ENCODE measurements at places on chromosomes 12 and 14.

GRCh38 chr14:86193756-86194155 lies 663.8 kb downstream of the FLRT2 start:
- no peak for DNase-seq

DNA sequence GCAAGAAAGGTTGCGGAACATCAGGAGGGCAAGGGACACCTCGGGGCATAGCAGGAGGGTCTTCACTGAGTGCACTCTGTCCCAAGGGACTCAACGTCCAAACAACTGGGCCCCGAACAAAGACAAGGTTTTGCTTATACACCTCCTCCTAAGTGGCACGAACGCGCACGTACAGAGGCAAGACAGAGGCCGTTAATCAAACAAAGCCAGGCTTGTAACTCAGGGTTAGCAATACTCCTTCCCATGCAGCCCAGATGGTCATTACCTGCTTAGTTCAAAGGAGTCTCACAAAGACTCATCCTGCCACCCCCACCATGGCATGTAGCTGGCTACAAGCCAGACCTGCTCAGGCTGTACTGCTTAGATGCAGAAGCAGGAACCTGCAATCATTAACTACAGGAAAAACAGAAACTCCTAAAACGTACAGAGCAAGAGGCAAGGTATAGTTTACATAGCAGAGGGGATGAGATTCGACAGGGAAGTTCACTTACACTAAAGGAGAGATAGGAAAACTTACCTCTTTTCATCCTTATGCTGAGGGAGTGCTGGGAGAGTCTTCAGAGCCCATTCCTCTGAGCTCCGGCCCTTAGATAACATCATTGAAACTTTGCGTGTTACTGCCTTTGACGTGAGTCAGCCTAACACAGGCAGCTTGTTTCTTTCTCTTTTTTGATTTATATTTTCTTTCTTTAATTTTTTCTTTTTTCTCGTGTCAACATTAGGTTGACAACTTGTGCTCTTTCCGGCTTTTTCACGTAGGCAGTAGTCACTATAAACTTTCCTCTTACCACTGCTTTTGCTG lies 1319.1 kb downstream of the TMEM121 start:
- DNase-seq, result peak; percentile 62

DNA sequence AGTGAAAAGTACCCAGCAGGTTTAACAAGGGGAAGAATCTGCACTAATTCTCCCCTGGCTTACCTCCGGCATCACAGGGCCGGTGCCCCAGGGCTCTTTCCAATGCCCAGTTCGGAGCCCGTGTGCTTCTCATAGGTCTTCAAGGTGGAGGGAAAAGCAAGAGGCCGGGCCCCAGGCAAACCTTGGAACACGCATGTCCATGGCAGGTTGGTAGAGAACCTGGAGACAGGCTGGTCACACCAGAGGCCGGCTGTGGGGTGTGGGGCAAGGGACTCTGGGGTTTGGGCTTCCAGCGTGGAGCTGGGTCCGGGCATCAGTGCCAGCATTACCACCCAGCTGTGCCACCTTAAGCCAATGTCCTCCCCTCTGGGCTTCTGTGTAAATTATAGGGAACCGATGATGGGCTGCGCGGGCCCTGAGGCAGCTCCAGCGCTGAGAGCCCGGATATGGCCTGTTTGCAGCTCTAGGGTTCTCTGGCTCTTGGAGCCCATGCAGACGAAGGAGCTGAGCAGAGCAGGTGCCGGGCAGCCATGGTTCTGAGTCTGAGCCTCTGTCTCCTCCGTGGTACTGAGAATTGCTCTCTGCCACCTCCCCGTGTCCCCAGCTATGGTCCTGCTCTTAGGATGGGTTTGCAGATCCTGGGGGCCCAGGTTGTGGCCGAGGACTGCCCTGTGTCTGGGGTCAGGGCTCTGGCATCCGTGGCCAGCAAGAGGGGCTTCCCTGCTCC lies 197.0 kb upstream of the C14orf180 start:
- no peak for DNase-seq

- DNase-seq, result no peak
These were observed 35.3 kb downstream of the PITPNM2 start for GRCh38 chr12:123115409-123116121.

GRCh38 chr14:25394356-25394755 lies 344.4 kb upstream of the STXBP6 start:
- no peak for DNase-seq

DNA sequence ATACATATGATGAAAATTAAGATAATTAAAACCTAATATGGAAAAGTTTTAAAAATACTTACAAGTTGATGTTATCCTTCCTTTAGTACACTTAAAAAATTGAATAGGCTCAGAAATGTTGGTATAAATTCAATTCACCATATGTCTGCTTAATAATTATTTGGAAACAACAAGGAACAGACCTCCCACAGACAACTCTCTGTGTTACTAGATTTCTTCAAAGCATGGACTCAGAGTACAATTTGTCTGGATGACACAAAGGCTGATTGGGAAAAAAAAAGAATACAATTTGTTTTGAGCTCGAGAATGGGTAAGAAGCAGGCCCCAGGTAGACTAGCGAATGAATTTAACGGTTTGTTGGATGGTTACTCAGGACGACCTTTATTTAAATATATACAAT lies 48.9 kb upstream of the BTG1 start:
- no peak for DNase-seq

DNA sequence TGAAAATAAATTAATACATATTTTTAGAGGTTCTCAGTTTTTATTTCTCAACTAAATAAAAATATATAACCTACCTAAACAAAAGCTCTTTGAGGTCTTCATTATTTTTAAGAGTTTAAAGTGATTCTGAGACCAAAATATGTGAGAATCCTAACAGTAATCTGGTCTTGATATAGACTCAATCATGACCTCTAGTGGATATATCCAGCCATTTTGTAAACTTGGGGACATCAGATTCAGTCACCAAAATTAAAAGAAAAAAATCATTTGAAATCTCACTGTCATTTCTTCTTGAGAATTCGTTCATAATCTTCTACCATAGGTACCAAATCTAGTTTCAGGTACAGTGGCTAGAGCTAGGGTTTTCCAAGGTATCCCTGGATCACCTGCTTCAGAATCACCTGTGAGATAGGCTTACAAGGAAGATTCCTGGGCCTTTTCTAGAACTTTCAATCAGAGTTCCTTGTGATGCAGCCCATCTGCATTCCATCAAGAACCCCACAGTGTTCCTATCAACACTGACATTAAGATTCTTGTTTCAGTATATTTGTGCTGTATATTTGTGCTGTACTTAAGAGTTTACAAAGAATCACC lies 214.9 kb downstream of the ADAMTS20 start:
- peak; percentile 14 for DNase-seq

- DNase-seq, result no peak
These were observed 10.0 kb upstream of the ETV6 start for GRCh38 chr12:11639454-11639853.

DNA sequence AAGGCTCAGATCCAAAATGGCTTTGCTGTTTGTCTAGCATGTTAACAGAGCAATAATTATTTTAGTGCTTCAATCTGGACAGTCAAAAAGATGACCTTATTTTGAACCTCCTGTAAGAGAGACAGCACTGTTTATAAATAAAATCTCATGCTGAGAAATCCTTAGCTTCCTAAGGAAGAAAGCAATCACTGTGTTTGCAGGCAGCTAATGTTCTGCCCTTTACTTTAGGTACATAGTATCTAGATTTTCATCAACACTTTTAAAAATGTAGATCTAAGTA lies 105.3 kb downstream of the PRKD1 start:
- no peak for DNase-seq

DNA sequence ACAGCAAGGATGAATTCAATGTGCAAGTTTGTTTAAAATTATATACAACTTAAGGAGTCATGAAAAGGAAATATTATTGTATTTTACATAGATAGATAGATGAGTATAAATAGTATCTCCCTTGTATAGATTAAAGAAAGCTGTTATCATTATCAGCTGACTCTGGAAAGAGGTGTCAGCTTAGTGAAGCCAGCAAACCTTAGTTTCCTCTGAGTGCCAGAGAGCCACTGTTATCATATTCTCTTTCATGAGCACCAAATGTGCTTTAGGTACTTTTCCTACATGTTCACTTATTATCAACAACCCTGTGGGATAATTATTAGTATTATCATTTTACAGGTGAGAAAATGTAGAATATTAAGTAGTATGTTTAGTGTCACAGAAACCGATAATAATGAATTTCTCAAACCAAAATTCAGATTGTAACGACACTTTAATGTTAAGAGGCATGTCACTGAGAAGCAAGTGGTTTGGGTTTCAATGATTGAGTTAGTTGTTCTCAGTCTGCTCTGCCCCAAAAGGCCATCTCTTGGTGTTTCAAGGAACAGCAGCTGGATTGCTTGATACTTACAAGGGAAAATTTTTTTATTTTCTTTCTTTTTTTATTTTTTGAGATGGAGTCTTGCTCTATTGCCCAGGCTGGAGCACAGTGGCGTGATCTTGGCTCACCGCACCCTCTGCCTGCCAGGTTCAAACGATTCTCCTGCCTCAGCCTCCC lies 53.7 kb downstream of the PLEKHA5 start:
- DNase-seq, result peak; percentile 30

DNA sequence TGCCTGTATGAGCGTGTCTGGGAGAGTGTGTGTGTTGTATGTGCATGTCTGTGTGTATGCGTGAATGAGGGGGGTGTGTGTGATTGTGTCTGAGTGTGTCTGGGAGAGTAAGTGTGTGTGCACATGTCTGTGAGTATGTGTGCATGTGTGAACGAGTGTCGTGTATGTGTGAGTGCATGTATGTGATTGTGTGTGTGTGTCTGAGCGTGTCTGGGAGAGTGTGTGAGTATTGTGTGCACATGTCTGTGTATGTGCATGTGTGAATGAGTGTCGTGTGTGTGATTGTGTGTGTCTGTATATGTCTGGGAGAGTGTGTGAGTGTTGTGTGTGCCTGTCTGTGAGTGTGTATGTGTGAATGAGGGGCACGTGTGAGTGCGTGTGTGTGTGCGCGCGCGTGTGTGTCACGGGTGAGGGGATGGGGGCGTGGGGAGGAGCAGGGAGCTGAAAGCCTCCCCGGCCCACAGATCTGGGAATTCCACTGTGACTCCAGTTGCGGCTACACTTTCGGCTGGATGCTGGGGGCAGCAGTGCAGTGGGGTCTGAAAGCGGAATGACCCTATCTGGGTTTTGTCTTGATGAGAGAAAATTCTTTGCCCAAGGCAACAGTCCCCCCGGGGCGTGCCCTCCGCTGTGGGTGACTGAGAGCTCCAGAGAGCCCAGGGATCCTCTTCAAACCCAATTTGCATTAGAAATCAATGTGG lies 138.1 kb upstream of the MED13L start:
- no peak for DNase-seq

- DNase-seq, result peak; percentile 55
These were observed 19.6 kb downstream of the ACVR1B start for GRCh38 chr12:51970904-51971646.

DNA sequence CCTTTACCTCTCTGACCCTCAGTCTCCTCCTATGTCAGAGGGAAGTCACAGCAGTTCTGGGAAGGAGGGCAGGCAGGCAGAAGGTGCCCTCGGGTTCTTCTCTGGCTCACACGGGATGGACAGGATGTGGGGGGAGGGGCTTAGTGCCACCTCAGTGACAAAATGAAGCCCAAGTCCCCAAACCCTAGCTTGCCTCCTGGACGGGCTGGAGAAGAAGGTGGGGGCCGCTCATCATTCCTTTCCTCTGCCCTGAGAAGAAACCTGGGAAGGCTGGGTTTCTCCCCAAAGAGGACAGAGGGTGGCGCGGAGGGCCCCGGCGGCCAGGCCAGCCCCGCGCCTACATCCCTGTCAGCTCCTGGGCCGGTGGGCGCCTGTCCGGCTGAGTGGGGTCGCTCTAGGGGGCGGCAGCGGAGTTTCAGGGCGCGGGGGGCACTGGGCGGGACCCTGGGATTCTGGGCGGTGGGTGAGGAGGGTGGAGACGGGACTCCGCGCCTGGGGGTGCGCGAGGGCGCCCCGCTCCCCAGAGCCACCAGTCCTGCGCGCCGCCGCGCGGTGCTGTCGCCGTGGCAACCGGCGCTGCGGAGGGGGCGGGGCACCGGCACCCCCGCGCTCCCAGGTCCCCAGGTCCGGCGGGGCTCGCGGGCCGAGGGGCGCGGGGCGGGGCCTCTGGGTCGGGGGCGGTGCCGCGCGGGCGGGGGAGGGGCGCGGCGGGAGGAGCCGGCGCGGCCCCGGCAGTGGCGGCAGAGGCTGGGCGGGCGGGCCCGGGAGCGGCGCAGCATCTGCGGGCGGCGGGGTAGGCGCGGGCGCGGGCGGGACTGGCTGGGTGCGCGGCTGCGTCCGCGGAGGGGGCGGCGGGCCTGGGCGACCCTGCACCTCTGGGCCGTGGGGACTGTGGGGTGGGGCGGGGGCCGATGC lies at the start of gene TMEM121:
Gene TMEM121, plus strand, starts transcription at position 723 of the 915 bp plus-strand sequence. CDS start 2,252 bp downstream, outside the sequence.
- peak; percentile 47 for DNase-seq

DNA sequence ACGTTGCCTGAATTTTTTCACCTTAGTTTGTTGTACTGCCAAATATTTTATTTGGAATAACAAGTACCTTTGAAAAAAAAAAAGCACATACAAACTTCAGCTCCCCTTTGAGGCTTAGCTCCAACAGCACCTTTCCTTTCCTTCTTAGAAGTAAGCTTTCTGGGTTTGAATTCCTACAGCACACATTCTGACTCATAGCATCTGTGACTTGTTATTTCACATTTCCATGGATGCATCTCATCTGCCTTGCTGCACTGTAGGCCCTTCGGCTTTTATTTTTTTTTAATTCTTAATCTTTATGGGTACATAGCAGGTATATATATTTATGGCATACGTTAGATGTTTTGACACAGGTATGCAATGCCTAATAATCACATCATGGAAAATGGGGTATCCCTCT lies 7.2 kb downstream of the LGALS3 start:
- no peak for DNase-seq

DNA sequence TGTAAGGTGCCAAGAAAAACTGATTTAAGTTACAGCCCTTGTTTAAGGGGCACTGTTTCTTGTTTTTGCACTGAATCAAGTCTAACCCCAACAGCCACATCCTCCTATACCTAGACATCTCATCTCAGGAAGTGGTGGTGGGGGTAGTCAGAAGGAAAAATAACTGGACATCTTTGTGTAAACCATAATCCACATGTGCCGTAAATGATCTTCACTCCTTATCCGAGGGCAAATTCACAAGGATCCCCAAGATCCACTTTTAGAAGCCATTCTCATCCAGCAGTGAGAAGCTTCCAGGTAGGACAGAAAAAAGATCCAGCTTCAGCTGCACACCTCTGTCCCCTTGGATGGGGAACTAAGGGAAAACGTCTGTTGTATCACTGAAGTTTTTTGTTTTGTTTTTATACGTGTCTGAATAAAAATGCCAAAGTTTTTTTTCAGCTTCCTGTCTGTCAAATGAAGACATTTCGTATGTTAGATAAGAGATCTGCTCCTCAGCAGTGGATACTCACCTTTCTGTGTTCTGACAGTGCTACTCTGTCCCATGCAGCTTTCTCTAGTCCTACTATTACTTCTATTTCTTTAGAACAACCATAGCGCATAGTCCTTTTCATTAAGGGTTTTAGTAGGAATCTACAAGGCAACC lies 1.2 kb upstream of the PA2G4 start:
- no peak for DNase-seq

GRCh38 chr14:22428700-22429291 lies 160.2 kb downstream of the DAD1 start:
- no peak for DNase-seq

All from A549 (cell line).